Stimulated activated CD4-positive, alpha-beta T cell treated with anti-CD3 and anti-CD28 coated beads, Interleukin-1b, Interleukin-23, amount 100 ng/mL, for 1 hour (primary cell): ENCODE measurements at places on chromosomes 2 and 18.
A peak's percentile ranks its signal among the peaks of the same experiment; 100 is the strongest.

DNA sequence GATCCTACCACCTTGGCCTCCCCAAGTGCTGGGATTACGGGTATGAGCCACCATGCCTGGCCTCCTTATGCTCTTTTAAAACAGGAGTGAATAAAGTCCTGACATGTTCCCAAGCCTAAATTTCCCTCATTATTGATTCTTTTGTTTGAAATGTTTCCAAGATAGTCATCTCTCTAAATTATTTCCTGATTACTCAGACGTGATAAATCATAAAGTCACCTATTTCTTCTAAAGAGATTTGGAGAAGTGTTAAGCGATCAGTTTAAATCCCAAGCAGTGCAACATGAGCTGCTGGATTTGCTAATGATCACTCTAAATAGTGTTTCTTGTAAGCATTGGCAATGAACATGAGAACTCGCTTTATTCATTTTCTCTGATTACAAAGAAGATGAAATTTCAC is 51.8 kb downstream of the PMAIP1 start:
- DNase-seq = no peak

DNA sequence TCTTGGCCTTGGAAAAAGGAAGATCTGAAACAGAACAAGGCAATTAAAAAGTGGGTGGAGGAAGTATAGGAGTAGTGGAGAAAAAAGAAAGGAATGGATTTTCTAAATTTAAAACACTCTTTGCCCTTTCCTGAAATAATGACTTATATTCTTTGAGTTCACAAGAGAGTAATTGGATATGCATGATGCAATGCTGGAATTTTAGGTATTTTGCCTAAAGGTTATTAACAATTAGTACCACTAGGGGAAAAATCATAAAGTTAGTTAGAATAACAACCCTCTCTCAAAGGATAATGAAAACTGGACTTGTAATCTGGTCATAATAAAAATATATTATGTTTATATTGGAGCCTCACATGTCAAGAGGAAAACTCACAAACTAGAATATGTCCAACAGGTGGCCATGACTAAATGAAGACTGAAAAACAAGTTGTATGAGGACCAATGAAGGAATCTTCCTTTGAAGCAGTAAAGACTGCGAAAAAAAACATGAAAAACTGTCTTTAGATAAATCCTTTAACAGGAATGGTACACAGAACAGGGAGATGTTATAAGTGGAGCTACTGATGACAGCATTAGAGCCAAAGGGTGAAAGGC is 281.8 kb downstream of the NCKAP5 start:
- no peak for DNase-seq

- no peak for DNase-seq
Measured at GRCh38 chr18:54127759-54128378, 96.6 kb downstream of the MBD2 start.

DNA sequence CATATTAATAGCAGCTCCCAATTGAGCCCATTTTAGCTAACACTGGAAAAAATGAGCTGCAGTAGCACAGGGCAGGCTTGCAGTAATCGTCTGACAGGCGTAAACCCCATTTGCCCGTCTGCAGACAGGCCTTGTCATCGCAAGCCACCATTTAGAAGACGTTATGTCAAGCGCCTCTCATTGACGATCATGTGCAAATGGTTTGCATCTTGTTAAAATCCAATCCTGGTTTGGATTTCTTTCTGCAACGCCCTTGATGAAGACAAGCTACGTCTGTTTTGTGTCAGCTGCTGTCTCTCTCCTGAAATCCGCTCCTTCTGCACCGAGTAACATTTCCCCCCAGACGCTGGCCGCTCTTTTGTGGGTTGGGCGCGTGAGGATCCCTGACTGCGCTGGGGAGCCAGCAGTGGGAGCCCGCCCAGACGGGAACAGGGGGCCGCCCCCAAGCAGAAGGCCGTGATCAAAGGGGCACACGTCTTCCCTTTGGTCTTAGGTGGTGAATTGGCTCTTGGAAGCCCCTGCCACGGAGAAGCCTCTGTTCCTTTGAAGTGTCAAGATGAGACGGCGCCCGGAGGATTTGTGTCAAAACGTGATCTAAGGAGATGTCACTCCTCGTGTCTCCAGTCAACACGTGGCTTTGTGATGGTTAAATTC is 84.2 kb upstream of the GPC1 start:
- no peak for DNase-seq

GRCh38 chr2:134120733-134121630 is 132.9 kb upstream of the MGAT5 start:
- DNase-seq = peak; percentile 39

GRCh38 chr2:230953845-230954244 is 28.8 kb upstream of the GPR55 start:
- DNase-seq = no peak

DNA sequence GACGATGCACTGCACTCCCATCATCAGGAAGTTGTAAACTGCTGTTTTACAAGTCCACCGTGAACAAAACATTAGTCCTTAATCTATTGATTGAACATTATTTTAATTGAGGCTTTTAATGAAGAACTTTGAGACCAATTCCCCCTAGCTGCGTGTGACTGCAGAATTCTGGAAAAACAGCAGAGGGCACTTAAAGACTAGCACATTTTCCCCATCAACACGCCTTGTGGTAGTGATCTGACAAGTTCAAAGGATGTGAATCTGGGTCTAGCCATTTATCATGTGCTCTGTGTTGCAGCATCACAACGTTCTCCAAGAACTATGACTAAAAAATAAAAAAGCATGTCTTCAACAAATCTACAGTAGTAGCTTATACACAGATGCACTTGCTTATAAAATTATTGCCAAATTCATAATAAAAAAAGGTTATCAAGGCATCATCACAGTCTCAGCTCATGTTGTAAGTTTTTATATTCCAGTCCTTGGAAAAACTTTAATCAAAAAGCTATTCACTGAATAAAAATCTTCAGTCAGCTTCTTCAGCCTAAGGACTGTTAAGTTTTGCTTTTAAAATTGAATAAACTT is 35.8 kb downstream of the SKOR2 start:
- DNase-seq = no peak

DNA sequence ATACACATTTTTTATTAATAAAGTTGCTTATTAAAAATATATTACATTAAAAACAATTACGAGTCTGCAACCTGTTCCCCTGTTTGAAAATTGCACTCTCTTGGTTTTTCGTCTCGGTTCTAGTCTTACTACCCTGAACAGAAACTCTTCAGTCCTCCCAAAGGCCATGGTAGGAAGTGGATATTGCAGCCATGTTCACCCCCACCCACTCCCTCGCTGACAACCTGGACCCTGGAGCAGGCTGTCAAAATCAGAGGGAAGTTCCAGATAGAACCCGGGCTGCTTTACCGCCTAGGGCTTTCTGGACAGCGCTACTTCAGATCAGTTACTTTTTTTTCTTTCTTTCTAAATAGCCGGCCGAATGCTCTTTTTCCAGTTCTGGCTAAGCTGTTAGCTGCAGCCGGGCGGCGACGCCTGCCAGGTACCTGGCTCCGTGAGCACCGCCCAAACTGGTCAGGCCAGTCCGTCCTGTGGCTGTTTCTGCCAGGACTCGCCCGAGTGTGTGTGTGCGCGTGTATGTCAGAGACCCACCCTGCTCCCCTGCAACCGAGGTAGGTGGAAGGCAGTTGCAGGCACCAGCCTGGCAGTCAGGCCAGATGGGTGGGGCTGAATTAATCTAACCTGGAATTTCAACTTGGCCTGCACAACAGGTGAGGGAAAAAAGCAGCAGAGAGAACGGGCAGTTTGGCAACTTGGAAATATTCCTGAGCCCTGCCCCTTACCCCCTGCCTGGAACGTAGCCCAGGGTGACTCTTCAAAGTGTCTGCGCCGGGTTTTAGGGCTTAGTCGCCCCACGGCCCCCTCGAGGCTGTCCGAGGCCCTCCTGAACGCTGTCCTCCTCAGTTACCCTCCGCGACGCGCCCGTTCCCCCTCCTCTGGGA is 1.1 kb upstream of the TET3 start:
- DNase-seq = no peak

GRCh38 chr2:85435981-85436835 is 17.7 kb downstream of the SH2D6 start:
- DNase-seq = no peak

DNA sequence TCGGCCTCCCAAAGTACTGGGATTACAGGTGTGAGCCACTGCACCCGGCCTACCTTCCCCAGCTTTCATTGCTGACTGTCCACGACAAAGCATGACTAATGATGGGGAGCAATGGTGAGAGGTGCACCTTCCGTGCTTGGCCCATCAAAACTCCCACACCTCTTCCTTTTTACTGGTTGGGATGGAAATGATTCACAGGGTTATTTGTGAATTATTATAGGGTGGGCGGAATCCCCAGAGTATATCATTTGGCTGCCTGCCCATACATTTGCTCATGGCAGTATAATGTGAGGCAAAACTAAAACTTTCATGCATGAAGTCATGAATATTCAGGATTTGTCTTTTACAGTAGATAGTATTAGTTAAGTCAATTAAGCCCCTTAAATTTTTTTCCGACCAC is 334.2 kb upstream of the NETO1 start:
- no peak for DNase-seq

DNA sequence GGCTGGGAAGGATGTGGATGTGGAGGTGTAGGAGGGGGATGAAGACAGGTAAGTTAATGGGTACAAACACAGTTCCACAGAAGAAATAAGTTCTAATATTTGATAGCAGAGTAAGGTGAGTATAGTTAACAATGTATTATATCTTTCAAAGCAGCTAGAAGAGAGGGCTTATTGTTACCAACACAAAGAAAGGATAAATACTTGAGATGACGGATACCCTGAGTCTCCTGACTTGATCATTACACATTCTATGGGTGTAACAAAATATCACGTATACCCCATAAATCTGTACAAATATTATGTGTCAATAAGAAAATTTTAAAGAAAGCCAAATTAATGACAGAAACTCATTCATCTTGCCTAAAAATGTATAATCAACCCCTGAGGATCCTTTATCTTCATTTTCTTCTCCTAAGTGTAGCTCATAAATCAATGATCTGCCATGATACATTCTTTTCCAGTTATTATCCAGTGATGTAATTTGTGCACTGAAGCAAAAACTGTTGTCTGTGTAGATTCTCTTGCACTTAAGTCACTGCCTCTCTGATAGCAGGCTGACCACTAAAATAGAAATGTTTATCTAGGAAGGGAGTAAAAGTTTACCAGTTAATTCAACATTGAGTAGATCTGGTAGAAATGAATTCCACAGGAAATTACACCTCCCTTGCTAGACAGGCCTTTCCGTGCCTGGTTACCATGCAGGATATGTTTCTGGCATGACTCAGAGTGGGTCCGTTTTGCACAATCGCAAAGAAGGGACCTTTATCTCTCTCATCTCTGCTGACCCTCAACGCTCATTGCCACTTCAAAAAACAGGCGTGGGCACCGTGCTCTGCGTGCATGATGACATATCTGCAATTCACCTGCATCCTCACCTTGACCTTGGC is 249.7 kb upstream of the NCKAP5 start:
- DNase-seq = no peak

DNA sequence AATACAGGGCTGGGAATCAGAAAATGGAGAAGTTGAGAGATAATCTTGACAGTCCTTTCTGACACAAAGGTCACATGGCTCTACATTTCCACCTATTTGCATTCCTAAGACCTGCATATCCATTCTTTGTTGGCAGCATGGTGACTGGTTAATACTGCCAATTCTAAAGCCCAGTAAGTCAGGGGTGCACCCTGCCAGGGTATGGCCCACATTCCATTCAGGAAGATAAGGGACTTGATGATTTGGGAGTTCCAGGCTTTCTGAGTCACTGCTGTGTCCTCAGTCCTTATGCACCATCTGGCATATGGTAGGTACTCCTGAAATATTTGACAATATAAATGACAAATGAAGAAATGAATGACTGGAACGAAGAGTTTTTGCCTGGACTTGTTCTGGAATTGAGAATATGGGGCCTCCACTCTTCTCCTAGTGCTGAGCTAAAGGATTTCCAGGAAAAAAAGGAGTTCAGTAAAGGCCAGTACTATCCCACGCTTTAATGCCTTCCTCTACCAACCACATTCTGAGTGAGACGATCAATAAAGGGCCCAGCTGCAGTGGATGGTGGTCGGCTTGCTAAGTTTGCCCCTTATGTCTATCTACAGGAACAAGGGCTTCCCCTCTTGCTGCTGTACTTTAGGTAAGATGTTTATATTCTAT is 31.7 kb upstream of the EIF2AK3 start:
- DNase-seq = no peak

DNA sequence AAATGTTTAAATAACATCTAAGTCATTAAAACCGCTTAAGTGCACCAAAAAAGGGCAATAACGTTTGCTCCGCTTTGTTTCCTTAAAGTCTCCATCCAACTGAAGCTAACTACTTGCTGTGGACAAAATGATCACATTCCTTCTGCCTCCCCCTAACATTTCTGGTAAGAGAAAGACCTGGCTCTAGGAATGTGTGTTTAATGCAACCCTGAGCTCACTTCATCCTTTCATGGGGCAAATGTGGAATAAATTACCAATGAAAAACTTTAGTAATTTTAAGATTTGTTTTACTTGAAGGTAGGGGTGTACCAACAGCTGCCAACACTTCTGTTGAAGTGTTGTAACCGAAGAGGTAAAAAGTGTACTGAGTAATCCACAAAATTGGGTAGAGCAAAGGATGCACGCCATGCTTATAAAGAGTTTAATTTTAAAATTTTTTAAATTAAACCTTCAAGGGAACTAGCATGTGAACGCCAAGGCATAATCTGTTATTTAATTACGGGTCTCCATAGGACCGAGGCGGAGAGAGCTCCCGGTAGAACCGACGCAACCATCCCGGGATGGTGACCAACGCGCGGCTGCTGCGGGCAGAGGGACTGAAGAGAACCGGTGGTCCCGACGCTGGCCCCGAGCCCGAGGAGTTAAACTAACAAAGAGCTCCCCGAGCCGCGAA is 1.1 kb downstream of the HNRNPLL start:
- no peak for DNase-seq

DNA sequence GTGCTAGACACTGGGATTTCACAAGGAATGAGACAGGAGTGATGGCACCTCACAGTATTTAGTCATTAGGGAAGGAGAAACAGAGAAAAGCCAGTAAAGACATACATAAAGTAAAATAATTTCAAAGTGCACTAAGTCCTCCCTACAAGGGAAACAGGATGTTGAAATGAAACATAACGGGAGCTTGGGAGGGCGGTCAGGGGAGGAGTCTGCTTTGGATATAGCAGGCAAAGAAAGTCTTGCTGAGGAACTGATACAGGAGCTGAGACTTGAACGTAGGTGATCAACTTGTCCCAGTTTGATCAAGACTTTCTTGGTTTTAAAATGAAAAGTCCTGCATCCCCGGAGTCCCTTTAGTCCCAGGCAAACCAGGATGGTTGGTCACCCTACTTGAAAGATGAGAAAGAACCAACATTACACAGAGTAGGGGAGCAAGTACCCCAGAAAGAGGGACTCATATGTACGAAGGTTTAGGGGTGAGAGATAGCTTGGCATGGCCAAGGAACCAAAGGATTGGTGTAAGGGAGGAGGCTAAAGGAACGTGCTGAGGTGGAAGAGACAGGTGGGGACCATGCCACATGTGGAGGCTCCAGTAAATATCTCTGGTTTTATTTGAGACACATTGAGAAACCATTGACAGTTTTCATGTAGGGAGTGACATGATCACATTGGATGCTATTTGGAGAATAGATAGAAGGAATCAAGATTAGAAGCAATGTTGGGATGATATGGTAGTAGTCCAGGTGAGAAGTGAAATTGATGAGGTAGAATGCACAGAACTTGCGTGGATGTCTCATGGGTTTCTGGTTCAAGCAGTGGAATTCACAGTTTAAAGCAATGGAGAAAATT is 28.4 kb downstream of the FBXO48 start:
- DNase-seq = no peak
